ENCODE measurements at places on chromosomes 2 and 18.

DNA sequence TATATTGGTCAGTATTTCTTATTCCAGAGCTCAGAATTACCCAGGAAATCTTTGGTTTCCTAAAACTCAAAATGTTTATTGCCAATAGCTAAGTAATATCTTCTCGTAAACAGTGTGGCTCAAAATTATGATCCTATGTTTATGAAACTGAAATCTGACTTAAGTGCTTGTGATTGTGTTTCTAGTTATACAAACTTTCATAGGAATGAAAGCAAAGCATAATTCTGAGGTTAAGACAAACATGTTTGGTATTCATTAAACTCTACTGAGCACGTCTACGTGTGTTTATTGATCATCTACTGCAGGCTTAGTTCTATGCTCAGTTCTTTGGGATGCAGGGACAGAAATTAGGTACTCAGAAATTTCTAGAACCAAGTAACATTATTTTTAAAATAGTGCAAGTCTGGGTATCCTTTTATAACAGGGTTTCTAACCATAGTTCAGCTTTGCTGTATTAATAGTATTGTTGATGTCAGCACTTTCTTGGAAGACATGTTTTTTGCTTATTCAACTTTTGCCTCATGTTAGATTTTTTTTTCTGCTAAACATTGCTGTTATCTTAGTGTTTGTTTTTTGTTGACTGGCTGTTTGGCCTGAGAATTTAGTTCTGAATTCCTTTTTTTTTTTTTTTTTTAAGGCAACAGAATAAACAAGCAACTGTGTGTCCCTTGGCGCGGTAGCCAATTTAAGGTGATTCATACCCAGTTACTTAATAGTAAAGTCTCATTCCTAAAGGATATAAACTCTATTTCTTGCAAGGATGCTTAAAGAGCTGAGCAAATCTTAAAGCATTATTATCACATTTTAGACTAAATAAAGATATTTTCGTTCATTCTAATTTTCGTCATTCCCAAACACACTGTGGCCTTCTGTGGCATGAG, 31.3 kb downstream of the PTPRM start:
- DNase-seq: no peak

DNA sequence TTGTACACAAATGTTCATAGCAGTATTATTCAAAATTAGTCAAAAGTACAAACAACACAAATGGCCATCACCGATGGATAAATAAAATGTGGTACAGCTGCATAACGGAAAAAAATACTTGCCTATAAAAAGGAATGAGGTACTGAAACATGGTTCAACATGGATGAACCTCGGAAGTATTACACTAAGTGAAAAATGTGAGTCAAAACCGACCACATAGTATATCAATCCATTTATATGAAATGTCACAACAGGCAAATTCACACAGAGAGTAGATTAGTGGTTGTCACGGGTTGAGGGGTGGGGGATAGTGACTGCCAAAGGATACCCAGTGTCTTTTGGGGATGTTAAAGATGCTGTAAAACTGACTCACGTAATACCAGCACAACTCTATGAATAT, 3.5 kb downstream of the SS18 start:
- DNase-seq: no peak

DNA sequence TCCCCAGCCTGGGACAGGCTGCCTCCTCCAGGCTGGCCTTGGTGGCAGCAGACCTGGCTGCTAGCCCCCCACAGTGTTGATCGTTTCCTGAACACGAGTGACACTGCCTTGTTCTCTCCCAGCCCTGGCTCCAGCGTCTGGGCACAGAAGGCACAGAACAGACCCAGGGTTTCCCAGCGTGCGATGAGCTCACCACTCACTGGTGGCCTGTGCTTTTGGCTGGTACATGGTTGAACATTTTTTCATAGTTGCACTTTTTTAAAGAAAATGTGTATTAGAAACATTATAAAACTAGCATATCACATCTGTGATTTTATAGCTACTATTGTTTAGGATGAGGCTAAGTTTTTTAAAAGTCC, 40.9 kb downstream of the SCTR start:
- DNase-seq: no peak

DNA sequence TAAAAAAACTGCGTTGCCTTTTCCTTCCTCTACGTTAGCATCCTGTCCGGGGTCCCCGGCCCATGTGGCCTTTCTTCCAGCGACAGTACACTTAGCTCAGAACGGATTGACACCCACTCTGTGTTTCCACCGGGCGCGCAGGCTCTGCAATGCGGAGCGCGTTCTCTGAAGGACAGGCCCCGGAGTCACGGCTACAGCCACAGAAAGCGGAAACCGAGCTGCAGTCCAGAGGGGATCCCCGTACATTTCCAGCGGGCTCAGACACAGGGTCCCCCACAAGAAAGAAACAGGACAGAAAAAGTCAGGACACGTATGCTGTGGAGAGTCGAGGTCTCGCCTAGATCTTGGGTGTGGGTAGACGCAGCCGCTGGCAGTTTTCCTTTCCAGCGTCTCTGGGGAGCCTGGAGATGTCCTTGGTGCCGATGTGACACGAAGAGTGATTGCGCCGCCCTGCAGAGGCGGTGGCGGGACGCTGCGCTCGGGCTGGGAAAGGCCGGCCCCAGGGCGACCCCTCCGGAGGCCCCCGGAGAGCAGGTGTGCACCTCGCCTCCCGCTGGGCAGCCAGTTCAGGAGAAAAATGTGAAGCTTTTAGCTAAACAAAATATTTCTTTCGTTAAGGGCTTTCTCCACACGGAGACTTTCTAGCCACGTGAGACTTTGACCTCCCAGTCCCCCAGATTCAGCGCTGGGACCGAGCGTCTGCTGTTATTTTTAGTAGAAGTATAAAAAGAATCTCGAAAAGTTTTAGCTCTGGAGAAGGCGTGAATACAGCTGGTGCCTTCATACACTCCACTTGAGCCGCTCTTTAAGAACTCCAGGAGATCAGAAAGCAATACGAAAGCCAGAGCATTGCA, 1.3 kb upstream of the ACKR3 start:
- DNase-seq: no peak

DNA sequence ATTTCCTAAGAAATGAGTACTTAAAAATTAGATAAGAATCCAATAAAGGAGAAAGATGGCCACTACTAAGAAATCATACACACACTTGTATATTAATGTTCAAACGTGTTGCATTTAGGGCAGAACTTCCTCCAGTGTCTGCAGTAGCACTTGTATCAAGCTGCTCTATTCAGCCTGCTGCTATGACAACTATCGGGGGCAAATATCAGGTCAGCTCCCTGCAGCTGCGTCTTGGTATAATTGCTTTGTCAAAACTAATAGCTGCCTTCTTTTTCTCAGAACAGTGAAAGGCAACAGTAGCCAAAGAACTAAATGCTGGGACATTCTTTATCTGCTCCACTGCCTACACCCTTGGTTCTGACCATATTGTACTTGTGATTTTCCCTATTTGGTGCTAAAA, 300.7 kb downstream of the NOL4 start:
- DNase-seq: no peak

GRCh38 chr2:131035826-131036231, 57.4 kb downstream of the FAM168B start:
- no peak for DNase-seq
